KBM-7 (cell line): ENCODE measurements at places on chromosomes 5 and 9.

DNA sequence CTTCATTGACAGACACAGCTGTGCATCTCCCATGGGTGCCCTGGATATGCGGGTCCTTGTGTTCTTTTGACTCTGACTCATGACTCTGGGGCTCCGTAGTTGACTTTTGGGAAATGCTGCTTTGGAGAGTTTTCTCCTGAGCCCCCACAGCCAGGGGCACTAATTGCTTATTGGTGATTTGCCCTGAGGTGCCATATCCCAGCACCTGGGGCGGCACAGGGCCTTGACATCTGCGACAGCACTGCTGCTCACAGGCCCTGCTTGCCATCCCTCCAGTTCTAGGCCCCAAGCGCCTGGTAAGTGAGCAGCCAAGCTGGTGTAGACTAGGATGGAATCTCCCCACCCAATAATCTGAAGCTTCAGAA is 75.1 kb downstream of the AMBP start:
- DNase-seq, result no peak

- peak; percentile 59 for DNase-seq
Measured at GRCh38 chr5:50874306-50875001, 208.0 kb downstream of the PARP8 start.

- no peak for DNase-seq
Measured at GRCh38 chr5:36624277-36624676, 17.9 kb downstream of the SLC1A3 start.

- DNase-seq, result peak; percentile 3
Measured at GRCh38 chr9:9352877-9353481, 1259.8 kb downstream of the PTPRD start.

DNA sequence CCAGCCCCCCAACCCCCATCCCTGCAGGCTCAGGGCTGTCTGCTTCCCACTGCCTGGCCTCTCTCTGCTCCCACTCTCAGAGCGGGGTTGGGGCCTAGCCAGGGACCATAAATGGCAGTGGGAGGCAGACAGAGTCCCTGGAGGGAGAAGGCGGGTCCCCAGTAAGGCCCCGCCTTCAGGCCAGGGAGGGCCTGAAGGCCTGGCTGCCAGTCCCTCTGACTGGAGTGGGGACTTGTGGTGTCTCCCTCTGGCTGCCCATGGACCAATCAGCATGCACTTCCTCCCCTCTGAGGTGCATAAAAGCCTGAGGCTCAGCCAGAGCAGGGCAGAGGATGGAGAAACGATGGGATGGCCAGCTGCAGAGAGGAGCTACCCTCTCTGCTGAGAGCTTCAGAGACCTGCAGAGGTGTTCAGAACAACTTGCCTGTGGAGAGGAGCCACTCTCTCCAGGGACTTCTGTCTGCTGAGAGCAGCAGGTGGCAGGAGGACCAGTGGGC is 2.7 kb upstream of the BTNL9 start:
- no peak for DNase-seq

GRCh38 chr5:98836175-98836574 is 62.7 kb downstream of the RGMB start:
- DNase-seq, result no peak

DNA sequence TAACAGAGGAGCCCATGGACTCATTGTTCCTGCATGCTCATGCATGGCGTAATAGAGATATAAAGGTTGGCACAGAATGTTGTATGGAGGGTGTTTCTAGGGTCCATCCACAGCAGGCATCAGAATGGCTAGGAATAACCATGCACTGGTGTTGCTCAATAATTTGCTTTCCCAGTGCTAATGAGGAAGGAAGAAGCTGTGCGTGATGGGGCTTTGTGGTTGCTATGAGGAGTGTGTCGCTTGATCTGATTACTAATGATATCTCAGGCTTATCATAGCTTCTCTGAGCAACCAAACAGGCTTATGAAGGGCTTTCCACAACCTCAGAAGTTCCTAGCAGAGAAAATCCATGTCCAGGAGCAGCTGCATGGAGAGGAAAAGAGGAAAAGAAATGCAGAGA is 151.3 kb upstream of the TRPC7 start:
- peak; percentile 7 for DNase-seq

DNA sequence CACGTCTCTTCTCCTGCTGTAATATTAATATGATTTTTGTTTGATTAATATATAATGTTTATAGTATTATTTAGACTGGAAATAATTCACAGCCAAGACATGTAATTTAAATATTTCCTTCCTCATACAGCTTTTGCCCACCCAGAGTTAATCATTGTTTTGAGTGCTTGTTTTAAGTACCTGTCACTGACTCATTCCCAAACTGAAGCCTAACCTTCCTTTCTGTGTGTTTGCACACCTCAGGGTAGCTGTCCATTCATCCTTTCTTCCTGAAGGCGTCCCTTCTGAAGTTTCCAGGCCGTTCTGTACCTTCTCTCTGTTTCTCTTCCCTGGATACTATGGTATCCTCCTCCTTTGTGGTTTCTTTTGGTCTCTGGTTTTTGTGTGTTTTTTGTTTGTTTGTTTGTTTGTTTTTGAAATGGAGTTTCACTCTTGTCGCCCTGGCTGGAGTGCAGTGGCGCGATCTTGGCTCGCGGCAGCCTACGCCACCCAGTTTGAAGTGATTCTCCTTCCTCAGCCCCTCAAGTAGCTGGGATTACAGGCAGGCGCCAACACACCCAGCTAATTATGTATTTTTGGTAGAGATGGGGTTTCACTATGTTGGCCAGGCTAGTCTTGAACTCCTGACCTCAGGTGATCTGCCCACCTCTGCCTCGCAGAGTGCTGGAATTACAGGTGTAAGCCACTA is 312.4 kb downstream of the DOCK8 start:
- no peak for DNase-seq

DNA sequence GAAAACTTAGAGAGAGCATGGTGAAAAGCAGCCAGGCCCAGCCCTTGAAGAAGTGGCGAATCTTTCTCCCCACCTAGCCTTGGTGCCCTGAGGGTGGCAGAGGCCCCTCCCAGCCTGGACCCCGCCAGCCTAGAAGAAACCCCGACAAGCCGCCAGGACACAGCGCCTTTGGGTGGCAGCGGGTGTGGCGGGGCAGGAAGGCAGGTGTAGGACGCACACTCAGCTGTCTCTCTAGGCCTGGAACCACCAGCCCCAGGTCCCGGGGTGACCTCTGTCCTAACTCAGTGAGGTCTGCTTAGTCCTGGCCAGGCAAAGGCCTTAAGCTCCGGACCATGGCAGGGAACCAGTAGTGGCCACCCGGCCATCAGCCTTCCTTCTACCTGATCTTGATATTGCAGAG is 178.3 kb downstream of the BARX1 start:
- DNase-seq, result no peak

GRCh38 chr5:68332080-68332451 is 116.5 kb downstream of the PIK3R1 start:
- DNase-seq, result no peak

DNA sequence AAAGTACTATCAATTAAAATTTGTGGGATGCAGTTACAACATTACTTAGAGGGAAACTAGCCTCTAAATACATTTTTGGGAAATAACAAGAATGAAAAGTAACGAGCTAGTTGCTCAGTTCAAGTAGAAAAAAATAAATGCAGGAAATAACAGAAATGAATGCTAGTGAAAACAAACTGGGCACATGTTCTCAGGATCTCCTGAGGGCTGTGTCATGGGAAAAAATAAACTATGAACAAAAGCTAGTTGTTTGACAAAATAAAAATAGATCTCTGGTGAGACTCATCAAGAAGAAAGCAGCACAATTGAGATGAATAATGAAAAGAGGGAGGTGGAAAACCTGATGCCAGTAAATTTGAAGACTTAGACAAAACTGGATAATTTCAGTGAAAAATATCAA is 16.3 kb downstream of the IDNK start:
- no peak for DNase-seq

- DNase-seq, result peak; percentile 92
Measured at GRCh38 chr5:150780187-150780692, 1.7 kb downstream of the SMIM3 start.

DNA sequence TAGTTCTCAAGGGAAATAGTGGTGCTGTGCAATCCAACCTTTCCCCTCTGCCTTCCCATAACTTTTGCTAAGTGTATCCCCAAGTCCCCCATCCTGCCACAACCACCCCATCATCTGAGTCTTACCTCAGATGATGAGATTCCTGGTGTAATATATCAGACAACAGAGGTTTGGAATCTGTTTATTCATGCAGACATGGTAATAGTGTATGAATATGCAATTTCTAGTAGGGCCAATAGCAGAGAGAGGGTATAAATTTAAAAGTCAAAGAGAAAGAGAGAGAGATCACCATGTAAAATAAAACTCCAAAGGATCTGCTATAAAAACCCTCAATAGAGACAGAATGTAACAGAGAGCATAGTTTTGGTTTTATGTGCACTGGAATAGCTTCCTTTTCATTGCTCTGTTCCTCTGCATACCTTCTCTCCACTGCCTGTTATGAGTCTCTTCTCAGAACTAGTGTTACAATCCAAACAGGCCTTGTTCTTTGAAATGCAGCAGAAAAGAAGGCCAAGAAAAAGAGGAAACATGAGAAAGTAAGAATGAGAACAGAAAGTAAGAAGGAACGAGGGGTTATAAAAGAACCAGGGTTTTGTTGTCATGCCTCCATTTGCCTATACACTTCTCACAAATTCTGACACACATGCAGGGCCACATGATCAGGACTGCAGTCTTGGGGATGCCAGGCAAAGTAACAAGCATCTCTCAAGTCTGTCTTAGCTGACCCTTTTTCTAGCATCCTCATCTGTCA is 278.0 kb downstream of the CETN3 start:
- DNase-seq, result peak; percentile 50

- DNase-seq, result no peak
Measured at GRCh38 chr5:61965069-61965468, 340.9 kb upstream of the KIF2A start.

GRCh38 chr9:73237140-73237539 is 85.5 kb downstream of the ANXA1 start:
- no peak for DNase-seq

DNA sequence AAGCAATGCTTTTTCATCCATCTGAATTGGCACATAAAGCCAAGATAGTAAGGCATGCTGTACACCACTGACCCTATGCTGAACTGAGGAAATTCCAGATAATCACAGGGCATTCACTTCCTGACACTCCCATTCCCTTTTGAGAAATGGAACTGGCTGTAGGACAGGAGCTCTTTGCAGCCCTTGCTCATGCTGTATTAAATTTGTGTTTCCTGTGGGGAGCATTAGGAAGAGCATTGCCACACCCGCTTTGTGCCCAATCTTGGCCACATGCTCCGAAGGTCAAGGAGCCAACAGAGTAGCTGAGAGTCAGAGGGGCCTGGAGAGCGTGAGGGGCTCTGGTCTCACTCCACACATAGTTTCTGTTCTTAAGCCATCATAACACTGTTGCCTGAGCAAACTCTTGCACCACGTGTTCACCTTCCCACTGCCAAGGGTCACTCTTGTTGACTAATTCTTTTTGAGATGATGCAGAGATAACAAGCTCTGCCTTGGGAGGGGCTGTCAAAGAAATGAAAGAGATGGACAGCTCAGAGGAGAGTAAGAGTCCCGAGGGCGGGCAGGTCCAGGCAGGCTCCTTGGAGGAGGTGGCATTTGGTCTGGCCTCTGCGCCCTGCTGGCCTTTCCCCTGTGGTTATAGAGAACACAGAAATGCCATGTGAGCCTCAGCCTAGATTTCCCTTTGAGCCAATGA is 31.7 kb upstream of the ARAP3 start:
- DNase-seq, result no peak

DNA sequence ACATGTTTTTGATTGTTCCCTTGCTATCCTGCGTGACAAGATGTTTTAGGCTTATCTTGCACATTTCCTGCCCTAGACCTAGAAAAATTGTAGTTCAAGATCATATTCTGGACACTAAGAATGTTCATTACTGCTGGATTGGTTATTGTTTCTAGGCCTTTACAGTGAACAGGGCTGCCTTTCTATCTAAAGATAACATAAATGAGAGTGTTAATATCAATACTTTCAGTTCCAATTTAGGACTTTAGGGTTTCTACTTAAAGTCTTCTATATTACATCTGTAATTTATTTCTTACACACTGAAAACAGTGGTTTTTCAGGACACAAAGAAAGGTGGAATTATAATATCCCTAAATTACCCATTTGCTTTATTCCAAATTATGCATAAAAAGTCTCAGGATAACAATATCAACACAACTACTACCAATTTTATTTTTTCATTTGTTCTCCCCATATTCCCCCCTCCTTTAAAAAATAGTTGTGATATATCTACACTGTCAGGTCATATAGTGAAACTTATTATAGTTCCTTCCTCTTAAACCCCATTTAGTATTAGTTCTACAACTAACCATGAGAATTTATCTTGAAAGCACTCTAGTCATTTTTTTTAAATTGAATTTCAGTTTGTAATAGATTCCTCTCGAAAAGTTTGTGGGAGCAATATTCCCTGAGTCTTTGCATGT is 293.9 kb upstream of the RIOK2 start:
- DNase-seq, result no peak

- DNase-seq, result no peak
Measured at GRCh38 chr5:153256-153655, 38.0 kb upstream of the LRRC14B start.

DNA sequence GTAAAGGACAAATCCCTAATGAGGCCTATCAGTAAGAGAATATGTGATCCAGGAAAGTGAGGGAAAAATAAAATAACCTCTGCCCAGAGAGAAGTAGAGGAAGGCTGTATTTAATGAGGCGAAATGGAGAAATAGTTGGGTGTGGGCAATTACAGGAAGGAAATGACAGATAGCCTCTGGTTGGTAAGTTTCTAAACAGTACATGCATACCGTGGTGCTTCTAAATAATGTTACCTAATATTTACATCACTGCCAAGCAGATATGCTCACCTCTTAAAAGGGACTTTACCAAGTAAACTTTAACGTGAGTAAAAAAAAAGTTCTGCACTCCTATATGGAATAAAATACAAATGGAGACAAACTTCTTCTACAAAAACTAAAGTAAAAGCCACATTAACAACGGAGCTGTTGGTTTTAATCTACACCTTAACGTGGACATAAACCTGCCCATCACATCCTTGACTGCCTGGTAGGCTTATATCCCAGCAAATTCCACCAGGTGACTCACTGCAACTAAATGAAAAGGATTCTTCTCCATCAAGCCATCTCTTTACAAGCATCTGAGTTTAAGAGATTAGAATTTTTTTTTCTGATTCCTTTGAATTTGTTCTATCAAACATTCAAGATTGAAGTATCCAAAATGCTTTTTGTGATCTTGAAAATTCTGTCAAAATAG is 12.4 kb downstream of the NFIL3 start:
- peak; percentile 26 for DNase-seq

GRCh38 chr5:122653087-122654017 is 121.5 kb upstream of the SNX2 start:
- DNase-seq, result no peak

- DNase-seq, result no peak
Measured at GRCh38 chr5:147560718-147561331, 51.0 kb upstream of the DPYSL3 start.

GRCh38 chr9:100515578-100516494 is 42.9 kb downstream of the TMEFF1 start:
- DNase-seq, result no peak
